ENCODE measurements at places on chromosomes 2 and 18.

DNA sequence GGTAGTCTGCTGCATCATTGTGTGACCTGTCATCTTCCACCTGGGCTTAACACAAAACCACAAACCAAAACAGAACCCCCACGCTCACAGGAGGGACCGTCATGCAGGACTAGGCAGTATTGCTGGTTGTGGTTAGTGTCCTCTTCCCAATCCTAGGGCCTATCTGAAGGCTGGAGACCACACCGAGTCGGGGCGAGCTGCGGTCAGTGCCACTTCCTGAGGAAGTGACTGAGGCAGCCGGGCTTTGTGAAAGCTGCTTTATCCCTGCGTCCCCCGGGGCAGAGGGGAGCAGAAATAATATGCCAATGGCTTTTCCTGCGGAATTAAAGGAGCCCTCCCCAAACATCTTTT is 22.9 kb downstream of the ZNF532 start:
- no peak for DNase-seq

GRCh38 chr2:102768892-102769291 is 7.1 kb downstream of the TMEM182 start:
- DNase-seq: no peak

GRCh38 chr2:170652637-170653417 is 62.3 kb upstream of the SP5 start:
- DNase-seq: no peak

- no peak for DNase-seq
These were observed 80.6 kb downstream of the TRABD2A start for GRCh38 chr2:84800194-84800805.

- DNase-seq: no peak
These were observed 136.6 kb downstream of the ACOXL start for GRCh38 chr2:110868971-110869370.

DNA sequence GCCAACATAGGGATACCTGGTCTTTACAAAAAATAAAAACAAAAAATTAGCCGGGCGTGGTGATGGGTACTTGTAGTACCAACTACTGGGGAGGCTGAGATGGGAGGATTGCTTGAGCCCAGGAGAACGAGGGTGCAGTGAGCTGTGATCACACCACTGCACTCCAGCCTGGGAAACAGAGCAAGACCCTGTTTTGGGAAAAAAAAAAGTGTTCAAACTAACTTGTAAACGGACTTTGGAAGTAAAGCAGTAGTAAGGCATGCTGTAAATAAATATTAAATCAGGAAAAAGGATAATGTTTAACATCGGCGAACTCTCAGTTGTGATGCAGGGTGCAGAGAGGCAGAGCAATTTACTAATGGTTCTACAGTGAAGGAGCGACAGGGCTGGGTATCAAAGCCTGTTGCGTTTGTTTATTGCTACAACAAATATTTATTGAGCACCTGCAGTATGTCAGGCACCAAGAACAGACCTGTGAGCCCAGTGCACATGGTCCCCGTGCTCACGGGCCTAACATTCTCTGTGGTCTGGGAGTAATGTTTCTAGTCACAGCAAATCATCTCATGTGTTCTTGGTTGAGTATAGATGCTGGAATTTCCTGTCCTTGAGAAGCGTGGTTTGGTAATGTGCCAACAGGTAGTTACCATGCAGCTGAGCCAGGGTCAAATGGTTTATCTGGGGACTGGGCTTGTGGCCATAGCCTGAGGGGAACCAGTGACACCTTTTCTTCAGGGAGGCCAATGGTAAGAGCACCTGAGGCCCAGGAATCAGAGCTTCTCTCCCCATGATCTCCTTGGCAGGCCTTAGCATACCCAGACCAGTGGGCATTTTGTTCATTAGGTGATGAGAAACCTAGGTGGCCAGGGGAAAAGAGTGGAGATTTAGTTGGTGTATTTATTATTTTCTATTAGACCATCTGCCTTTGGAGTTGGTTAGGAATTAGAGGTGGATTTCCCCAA is 27.9 kb upstream of the GREB1 start:
- no peak for DNase-seq

DNA sequence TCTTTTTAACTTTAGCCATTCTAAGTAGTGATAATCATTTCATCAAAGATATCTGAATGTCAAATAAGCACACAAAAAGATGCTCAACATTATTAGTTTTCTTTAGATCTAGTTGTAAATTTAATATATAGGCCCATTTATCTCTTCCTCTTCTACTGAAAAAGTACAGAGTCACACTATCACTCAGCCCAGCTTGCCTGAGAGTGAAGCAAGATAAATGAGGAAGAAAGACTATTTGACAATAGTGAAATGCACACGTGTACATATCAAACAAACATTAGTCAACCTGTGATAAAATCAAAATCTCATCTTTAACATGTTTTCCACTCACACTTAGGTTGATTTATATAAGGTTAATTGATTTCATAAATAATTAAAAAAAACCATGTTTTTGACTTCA is 83.5 kb upstream of the CCDC195 start:
- no peak for DNase-seq

- DNase-seq: no peak
These were observed 60.7 kb upstream of the ASAP2 start for GRCh38 chr2:9145752-9146430.

DNA sequence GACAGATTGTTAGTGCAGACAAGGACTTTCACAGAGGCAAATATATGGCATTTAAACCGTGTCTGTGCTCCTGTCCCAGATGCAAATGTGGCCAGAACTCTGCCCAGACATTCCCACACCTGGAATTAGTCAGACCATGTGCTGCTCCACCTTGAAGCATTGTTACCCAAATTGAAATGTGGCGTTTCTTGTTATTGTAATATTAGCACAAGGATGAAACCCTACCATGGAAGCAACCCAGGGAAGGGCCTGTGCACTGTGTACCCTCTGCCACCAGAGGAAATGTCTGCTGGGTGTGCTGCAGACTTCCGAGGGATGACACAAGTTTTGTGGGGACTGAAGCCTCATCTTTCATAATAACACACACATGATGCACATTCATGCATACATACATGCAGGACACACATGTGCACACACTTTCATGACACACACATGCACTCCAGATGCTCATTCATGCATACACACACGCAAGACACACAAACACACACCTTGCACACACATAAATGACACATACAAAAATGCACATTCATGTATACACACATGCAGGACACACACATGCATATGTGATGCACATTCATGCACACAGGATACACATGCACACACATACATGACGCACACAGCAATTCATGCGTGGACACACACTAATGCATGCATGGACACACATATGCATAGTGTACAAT is 133.2 kb upstream of the SNTG2 start:
- DNase-seq: no peak

DNA sequence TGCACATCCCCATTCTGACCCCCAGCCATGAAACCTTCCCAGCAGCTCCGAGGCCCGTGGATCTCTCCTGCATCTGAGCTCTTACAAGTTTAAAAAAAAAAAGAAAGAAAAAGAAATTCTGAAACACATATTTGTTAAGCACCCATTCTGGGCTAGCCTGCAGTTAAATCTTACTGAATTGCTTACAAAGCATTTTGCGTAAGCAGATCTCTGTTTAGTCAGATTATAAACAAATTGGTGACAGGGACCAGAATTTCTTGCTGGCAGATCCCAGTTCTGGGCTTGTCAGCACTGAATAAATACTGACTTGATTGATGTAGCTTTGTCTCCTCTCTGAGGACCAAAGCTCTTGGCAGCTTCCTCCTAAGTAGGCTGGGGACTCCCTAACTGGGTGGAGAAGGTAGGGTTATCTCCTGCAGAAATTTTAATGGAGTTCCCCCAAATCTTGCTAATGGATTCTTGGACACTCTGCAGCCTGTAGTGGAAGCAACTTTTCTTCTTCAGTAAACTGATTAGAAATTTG is 160.9 kb downstream of the MIB1 start:
- no peak for DNase-seq

DNA sequence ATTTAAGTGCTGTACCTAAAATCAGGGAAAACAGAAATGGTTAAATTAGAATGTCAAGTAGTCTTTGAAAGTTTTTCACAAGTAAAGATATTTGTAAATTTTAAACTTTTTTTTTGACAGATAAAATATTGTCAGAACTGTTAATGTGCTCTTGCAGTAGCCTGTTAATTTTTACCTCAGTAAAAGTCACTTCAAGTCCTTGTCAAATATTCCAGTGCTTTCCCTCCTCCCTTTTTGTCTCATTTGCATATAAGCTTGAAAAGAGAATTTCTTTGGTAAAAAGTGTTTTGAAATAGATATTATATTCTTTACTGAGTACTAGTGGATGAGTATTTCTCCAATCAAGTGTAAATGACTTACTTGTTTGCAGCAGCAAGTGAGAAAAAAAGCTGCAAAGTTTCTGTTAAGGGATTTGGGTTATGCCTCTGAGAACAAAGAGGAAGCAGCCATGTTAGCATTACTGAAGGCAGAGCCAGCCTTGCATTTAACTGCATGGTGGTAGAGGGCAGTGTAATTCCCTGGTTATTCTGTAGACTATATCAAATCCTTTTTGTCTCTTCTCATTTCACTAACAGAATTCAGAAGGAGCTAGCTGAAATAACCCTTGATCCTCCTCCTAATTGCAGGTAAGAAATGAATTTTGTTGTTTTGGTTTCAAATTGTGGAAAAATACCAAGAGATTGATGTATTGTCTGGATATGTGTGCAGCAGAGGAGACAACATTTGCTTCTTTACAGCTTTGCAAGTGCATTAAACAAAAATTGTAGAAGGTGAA is 3.2 kb downstream of the UBE2E3 start:
- peak; percentile 35 for DNase-seq

DNA sequence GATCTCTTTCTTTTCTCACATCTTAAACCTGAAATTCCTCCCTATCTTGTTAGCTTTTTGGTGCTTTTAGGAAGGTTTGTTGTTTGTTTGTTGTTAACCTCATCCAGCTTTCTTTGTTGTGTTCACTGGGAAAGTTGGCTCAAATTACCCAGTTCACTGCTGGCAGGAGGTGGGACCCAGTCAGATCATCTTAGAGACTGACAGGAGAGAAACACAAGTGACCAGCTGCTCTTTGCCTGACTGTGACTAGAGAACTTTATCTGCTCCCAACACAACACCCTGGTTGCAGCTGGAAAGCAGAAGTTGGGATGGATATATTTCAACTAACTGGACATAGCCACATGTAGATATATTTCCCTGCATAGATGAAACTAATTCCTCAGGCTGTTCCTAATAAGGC is 10.0 kb downstream of the MAPK4 start:
- DNase-seq: no peak

- no peak for DNase-seq
These were observed 10.4 kb downstream of the HOXD8 start for GRCh38 chr2:176139661-176140512.

DNA sequence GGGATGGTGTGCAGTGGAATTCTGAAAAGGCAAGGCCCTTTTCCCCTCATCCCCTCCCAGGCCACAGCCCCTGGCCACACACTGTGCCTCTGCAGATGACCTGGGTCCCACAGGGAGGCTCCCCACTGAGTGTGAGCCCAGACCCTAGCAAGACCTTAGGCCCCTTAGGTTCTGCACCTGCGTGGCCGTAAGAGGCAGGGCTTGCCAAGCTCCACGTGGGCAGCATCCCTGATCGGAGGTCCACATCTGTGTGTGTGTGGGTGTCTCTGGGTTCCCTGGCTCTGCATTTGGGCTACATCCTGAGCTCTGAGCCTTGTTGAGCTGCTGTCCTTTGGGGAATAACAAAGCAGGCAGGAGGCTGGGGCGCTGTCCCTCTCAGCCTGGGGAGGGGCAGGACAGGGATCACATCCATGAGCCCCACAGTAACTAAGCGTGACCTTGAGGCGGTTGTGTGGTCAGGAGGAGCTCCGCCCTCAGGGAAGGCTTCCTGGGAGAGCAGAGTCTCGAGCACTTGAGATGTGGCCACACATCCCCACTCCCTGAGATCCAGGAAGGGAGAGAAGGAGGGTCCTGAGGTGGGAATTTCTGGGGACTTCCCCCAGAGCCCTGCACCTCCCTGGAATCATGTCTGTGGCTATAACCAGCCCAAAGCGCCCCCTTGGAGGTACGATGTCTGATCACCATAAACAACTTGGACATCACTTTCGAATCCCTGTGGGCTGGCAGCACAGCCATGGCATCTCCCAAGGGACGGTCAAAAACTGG is 84.8 kb downstream of the STPG4 start:
- DNase-seq: no peak

DNA sequence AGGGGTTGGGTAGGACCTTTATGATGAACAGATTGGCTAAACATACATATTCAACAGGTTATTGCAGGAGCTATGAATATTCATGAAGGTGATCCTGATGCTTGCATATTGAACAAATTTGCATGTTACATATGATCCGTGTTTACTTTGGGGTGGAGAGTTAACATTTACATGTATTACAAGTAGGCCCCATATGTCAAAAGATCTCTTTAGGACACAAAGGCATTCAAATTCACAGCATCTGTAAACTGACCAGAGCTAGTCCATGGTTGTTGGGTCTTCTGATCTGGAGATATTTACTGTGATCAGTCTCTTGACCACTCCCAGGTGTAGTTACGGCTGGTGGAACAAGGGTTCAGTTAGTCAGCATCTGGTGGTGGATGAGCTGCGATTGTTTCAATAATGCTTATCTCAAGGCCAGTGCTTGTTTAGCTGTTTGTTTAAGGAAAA is 80.4 kb downstream of the PMAIP1 start:
- no peak for DNase-seq

- DNase-seq: no peak
These were observed 12.9 kb upstream of the GEMIN6 start for GRCh38 chr2:38765149-38765548.

GRCh38 chr2:112162341-112162740 is 24.2 kb downstream of the FBLN7 start:
- DNase-seq: no peak

GRCh38 chr18:40447820-40448219 is 1507.2 kb upstream of the PIK3C3 start:
- DNase-seq: no peak

DNA sequence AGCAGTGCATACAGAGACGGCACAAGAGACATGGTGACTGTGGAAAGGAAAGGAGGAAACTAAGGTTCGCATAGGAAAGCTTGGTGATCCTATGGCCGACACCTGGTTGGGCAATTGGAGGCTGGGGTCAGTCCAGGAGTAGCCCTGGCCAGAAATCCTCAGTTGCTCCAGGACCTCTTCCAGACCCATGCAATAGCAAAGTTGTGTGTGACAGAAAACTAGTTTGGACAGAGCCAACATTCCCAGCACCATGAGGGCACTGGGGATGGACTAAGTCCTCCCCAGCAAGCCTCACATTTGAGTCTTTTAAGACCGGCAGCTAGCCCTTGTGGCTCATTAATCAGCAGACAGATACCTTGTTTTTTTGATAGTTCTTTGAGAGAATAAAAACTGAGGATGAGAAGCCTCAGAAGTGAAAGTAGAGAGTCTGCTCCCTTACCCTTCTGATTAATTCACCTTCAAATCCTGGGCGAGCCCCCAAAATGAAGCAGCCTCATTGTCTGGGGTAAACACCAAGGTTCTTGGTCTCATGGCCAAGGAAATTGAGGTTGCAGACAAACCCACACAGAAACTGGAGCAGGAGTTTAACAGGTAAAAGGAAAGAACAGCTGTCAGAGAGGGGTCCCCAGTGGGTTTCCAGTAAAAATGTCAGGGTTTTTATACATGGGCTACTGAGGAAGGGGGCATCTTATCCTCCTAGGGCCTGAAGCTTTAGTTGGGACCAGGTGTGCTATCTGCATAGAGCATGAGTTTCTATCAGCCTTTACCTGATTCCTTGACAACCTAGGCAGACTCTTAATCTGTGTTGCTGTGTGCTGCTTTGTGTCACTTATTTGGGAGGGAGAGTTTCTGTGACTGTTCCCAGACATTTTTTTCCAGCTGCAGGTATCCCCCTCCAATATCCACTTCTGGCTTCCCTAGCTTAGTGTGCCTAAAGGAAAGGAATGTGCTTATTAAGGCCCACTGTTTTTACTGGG is 39.1 kb downstream of the STK17B start:
- no peak for DNase-seq

- no peak for DNase-seq
These were observed 55.8 kb downstream of the DOCK10 start for GRCh38 chr2:224986477-224986876.
